ENCODE measurements at places on chromosomes 6 and 20.
A peak's percentile ranks its signal among the peaks of the same experiment; 100 is the strongest.

- DNase-seq = no peak
Measured at GRCh38 chr20:62412194-62413024, 5.3 kb upstream of the CABLES2 start.

DNA sequence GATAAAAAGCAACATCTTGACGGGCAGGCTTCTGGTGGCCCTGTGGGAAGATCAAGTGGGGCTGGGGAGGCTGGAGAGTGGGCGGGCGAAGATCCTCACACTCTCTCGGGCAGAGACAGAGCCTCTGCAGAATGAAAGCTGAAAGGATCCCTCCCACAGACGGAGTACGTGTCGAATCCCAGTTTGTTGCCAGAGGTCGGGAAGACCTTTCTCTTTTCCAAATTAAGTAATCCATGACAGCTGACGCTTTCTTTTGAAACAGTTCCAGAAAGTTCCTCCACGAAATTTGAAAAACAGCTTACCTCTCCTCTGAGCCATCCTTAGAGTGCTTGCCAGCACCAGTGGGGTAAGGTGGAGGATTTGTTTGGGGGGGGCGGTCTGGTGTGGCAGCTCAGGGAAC, 155.6 kb upstream of the SMLR1 start:
- DNase-seq = peak; percentile 15

GRCh38 chr20:13221313-13221672, 219 bp downstream of the ISM1 start:
- DNase-seq = no peak

GRCh38 chr6:46217671-46218131, 46.9 kb upstream of the ENPP5 start:
- DNase-seq = no peak

- DNase-seq = peak; percentile 22
Measured at GRCh38 chr20:10954137-10954840, 280.5 kb upstream of the JAG1 start.

DNA sequence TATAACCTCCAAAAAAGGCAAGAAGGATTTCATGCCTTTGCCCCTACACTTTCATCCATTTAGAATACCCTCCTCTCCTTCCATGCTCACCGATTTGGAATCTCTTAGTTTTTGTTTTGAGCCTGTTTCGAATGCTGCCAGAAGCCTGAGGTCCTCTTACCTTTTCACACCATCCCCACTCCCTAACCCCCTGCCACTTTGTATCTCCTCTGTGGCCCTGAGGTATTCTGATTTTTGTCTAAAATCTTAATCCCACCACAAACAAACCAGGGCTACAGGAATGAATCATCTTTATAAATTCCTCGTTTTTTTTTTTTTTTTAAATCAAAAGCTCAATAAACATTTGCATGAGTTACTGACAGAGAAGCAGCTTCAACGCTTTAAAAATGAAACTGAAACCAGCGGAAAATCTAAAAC, 1.6 kb upstream of the RPS12 start:
- peak; percentile 59 for DNase-seq

DNA sequence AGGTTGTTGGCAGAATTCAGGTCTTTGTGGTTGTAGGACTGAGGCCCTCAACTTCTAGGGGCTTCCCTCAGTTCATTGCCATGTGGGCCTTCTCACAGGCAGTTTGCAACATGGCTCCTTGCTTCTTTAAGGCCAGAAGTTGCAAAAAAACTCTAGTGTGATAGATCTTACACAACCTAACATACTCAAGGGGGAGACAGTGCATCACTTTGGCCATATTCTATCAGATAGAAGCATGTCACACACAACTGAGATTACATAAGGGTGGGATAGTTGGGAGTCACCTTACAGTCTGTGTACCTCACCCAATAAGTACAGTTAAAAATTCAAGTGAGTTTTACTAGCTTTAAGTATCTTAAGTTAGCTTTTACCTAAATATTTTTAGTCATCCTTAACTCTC, 1.6 kb downstream of the SIRPD start:
- DNase-seq = no peak

DNA sequence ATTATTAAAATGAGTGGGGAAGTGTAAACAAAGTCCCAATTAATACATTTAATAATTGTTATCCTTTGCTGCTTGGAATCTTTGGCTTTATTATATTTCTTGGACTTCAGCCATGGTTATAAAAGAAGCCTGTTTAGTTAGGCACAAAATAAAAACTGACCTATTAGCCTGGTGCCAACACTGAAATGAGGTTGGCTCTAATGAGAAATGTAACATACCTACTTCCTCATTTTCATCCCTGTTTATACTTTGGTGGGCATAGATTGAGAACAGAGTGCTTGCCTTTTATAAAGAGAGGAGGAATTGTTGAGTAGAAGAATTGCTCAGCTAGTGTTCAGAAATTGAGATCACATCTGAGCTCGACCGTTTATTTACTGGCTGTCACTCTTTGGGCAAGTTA, 471.3 kb downstream of the UTRN start:
- no peak for DNase-seq

DNA sequence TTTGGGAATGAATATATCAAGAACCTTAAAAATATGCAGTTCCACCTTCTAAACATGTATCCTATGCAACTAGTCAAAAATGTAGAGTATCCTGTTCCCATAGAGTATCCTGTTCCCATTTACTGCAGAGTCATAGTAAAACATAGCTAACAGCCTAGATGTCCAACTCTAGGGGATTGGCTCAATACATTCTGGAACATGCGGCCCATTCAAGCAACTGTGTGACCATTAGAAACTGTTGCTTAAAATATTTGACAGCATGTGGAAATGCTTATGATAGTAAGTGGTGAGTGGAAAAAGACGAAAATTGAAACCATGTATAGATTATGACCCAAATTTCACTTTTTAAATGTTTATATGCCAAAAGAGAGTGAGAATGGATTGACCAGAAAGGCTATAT, 11.2 kb downstream of the FOXP4 start:
- DNase-seq = no peak

- DNase-seq = peak; percentile 76
Measured at GRCh38 chr6:42294759-42295158, 77.1 kb upstream of the MRPS10 start.

GRCh38 chr6:31836047-31836473, 8.5 kb downstream of the HSPA1B start:
- DNase-seq = peak; percentile 13

DNA sequence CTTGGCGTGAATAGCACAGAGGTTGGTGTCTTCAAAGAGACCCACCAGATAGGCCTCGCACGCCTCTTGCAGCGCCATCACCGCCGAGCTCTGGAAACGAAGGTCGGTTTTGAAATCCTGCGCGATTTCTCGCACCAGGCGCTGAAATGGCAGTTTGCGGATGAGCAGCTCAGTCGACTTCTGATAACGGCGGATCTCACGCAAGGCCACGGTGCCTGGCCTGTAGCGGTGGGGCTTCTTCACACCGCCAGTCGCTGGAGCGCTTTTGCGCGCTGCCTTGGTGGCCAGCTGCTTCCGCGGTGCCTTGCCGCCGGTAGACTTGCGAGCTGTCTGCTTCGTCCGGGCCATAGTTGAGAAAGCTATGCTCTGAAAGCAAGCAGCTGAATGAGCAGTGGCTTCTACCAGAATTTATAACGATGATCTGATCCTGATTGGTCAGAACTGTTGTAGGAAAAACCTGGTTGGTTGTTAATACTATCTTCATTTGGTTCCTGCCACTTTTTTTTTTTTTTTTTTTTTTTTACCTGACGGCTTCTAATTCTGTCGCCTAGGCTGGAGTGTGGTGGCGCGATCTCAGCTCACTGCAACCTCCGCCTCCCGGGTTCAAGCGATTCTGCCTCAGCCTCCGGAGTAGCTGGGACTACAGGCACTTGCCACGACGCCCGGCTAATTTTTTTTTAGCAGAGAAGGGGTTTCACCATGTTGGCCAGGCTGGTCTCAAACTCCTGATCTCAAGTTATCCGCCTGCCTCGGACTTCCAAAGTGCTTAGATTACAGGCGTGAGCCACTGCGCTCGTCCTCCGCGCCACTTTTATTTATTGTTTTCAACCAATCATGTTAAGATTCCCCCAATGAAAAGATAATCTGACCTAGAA, 21.5 kb downstream of the OR2B2 start:
- DNase-seq = peak; percentile 97

DNA sequence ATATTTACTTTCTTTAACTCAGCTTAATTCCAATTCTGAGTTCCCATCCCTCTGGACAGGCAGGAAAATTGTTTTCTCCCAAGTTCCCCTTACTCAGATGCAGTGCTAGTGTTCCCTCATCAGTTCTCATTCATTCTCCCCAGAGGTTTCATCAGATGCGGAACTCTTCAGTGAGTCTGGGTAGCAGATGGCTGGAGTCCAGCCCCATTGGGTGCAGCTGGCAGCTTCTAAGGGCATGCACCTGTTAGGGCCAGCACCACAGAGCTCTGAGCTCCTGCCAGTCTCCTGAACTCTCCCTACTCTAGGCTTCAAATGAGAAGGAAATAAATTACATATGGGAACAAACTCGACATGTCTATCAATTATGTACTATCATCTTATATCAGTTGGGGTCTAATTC, 76.6 kb downstream of the SOD2 start:
- no peak for DNase-seq

DNA sequence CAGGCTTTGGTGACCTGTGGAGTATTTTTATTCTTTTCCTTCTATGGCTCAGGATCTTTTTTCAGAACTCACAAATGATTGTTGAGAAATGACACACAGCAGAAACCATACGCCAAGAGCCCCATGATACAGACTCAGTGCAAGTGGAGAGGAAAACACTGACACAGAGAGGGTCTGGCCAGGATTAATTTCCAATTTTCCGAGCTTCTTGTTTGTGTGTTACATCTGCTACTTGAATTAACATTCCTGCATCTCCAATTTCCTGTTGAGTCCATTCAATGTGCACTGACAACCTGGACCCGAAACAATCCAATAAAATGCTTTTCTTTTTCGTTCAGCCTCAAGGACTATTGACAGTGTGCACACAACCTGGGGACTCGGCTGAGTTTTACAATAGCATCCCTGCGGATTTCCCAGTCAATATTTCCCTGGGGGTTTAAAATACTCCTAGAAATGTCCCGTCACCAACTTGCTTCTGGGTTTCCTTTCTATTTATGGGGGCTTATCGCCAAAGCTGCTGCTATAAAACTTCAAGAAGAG, 4.9 kb upstream of the MLN start:
- no peak for DNase-seq

DNA sequence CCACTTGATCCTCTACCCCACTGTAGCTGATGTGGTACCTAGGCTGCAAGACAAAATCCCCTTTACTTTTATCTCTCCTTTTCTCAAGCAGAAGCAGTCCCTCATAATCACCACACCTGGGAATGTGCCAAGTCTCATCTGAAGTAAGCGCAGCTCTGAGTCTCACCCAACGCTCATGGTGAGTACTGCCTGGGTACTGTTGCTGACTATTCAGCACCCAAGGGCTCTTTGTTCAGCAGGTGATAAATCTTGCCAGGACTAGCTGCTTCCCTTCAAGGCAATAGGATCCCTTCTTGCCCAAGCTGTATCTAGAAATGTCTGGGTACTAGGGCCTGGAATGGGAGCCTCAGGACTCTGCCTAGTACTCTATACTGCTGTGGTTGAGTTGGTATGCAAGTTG, 70.9 kb downstream of the GCLC start:
- no peak for DNase-seq

- no peak for DNase-seq
Measured at GRCh38 chr6:3307436-3307835, 48.7 kb downstream of the PSMG4 start.

DNA sequence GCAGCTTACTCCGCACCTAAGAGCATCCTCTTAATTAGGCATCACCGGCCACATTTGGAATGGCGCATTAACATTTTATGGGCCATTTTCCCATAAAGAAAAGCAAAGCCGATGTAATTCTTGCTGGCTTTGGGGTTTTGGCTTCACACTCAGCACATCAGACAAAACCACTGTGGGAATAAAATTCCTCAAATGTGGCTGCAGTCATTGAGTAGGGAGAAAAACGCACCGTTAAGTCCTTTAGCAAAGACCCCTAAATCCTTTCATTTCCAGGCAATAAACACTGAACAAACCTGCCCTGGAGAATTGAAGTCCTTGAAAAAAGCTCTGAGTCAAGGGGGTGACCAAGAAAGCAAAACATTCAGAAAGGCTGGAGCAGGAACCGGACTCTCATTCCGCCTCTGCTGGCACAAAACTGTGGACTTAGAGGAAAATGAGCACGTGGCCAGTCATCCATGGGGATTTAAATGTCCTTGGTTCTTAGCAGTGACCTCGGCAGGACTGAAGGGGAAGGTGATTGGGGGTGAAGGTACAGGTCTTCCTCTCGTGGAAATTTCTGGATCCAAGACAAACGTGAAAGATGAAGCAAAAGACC, 102.9 kb downstream of the CDH4 start:
- no peak for DNase-seq

- DNase-seq = peak; percentile 96
Measured at GRCh38 chr20:14337400-14338171, at the start of gene FLRT3. FLRT3 (minus strand) TSS chr20:14337612; CDS start chr20:14327506, 10,106 bp downstream.

GRCh38 chr6:41040101-41040939, 1.3 kb upstream of the UNC5CL start:
- DNase-seq = no peak

GRCh38 chr6:147961481-147962141, 381.0 kb upstream of the SASH1 start:
- DNase-seq = no peak

DNA sequence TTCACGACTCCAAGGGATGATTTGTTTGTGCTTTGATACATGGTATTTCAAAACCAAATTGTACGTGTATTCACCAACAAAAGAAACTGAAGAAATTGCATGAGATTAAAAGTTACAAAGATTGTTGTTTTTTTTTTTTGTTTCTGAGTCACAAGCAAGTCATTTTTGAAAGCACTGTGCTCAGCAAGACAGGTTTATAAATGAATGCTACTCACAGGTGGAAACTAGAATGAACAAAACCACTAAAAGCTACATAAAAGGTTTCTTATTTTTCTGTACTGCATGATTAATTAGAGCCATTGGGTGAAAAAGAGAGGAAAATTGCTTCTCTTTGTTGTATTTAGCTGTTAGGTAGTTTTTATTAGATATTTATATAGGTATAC, 90.2 kb upstream of the RIPOR2 start:
- DNase-seq = peak; percentile 22

DNA sequence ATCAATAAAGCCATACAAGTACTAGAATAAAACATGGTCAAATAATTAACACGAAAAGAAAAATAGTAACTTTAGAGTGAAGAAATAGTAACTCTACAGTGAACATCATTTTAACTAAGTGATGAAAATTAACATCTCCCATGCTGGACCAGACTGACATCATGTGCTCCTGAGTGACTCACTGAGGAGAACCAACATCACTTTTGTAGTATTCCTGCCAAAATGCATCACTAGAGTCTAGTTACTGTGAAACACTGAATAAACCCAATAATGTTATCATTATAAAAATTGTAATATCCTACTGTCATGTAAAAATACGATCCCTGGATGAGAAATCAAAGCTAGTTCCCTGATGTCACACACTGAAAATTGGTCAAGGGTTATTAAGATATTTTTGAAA, 361.3 kb downstream of the CD109 start:
- peak; percentile 64 for DNase-seq

GRCh38 chr6:111731456-111732195, 125.9 kb upstream of the TRAF3IP2 start:
- DNase-seq = peak; percentile 6

- DNase-seq = no peak
Measured at GRCh38 chr6:4212588-4212987, 77.2 kb upstream of the ECI2 start.

Measured in IMR-90 (cell line).